ENCODE measurements at places on chromosomes 1 and 21.

DNA sequence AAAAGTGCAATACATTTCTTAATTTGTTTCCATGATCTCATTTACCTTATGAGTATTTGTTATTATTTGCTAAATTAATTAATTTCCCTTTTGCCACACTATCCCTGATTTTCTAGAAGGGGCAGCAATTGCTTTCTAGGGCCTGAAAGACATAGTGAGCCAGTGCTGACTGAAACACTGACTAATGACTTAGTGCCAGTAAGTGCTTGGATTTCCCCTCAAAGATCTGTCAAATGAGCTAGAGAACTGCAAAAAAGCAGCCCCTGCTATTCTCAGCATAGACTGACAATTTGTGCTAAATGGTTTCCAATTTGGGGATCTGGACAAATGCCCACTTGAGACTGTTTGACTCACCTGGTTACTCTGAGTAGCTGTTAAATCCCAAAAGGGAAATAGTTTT is 35.6 kb upstream of the USH2A start:
- no peak for DNase-seq

DNA sequence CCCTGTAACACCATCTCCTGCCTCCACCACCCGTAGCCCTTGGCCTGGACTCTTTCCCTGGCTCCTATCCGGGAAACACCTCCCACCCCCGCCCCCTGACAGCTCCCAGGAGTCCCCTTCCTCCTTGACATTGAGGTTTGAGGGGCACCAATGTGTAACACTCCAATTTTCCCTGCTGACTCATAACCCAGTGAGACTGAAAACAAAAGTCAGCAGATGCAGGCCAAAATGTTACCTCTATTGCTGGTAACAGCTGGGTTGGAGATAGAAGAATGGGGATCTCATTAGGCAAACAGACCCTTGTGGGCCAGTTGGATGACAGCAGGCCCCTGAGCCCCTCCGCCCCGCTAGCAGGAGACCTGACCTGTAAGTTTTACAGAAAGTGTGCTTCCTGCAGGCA is 237.2 kb downstream of the KAZN start:
- DNase-seq: no peak

DNA sequence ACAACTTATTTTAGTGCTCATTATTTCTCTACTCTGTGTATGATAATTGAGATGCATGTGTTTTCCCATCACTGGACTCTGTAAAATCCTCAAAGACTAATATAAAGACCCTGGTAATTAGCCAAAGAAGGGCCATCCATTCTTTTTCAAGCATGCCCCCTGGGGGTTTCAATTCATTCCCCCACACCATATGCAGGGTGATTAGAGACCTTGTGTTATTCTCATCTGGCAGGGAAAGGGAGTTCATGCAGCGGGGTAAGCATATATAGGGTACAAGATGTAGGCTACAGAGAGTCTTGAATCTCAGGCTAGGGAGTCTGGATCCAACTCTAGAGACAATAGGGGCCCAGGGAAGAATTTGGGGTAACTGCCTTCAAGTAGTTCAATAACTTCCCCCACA is 166.5 kb downstream of the TNR start:
- no peak for DNase-seq

GRCh38 chr1:109790735-109791494 is 27.2 kb upstream of the EPS8L3 start:
- no peak for DNase-seq

DNA sequence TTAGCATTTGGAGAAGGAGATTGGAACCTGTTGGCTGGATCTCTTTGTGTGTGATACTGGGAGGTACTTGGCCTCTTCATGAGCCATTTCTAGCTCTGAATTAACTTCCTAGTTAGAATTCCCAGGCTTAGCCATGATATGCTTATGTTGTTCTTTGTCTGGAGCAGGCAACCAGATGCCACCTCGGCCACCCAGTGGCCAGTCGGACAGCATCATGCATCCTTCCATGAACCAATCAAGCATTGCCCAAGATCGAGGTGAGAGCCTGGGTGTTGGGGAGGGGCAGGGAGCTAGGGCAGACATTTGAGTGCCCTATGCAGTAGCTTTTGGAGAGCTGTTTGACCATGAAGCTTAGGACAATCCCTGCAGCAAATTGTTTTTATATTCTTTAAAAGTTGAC is 26.5 kb upstream of the PIGV start:
- peak; percentile 33 for DNase-seq

GRCh38 chr1:12049616-12050015 is 13.5 kb upstream of the TNFRSF8 start:
- no peak for DNase-seq

- no peak for DNase-seq
Observed at GRCh38 chr1:211518330-211519289, 26.6 kb upstream of the RD3 start.

DNA sequence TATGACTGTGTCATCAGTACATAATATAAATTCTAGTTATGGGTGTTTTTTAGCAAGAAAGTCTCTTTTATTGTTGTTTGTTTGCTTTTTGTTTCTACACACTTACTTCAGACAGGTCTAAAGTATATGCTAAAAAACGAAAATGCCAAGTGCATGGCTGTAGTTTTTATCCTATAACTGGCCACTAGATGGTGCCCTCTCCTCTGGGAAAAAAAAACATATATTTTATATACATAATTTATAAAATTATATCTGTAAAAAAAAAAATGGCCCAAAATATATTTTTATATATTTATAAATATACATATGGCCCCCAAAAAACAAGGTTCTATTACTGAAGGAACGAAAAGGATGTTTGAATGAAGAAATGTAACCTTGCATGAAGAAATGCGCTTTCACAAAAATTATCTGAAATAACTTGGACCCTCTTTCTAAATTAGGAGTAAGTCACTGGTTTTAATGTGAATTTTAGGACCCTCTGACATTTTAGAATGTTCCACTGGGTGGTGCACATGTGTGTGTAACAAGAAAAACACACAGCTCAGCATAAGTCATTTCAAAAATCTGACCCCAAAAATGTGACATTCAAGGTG is 93.5 kb downstream of the TTLL7 start:
- no peak for DNase-seq

- DNase-seq: no peak
Observed at GRCh38 chr21:25626757-25627156, 12.3 kb upstream of the JAM2 start.
